ENCODE measurements at places on chromosomes 11 and 22.

DNA sequence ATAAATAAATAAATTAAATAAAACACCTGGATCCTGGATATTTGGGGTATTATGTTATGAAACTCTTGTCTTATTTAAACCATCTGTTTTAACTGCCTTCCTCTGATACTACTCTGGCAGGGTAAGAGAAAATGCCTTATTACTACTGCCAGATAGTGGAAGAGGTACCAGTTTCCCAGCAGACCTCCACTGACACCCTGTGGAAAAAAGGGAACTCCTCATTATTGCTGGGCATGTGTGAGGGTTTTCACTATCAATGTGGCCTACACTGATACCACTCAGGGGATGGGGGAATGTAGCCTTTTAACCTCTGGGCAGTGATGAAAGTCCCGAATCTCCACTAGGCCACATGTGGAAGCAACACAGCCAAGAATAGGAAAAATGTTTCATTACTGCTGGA is 121.0 kb downstream of the LUZP2 start:
- DNase-seq: no peak

- DNase-seq: no peak
These were observed 11.5 kb upstream of the TBC1D22A start for GRCh38 chr22:46750863-46751443.

- DNase-seq: no peak
These were observed 32.5 kb downstream of the AHNAK start for GRCh38 chr11:62514151-62514550.

DNA sequence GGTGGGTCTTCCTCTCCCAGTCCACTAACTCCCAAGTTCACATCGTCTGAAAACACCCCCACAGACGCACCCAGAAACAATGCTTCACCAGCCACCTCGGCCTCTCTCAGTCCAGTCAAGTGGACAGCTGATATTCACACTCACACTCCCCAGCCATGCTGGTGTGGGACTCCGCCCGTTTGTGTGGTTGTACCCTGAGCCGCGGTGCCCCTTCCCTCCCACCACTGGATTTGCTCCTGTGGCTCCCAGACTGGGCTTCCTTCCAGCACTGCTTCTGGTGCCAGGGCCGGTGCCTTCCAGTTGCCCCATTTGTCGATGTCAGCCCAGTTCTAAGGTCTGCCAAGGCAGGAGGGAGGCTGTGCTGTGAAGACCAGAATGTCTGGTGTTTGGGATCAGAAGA is 37.9 kb upstream of the PLET1 start:
- DNase-seq: no peak

GRCh38 chr11:73365352-73366264 is 10.6 kb upstream of the RELT start:
- no peak for DNase-seq

DNA sequence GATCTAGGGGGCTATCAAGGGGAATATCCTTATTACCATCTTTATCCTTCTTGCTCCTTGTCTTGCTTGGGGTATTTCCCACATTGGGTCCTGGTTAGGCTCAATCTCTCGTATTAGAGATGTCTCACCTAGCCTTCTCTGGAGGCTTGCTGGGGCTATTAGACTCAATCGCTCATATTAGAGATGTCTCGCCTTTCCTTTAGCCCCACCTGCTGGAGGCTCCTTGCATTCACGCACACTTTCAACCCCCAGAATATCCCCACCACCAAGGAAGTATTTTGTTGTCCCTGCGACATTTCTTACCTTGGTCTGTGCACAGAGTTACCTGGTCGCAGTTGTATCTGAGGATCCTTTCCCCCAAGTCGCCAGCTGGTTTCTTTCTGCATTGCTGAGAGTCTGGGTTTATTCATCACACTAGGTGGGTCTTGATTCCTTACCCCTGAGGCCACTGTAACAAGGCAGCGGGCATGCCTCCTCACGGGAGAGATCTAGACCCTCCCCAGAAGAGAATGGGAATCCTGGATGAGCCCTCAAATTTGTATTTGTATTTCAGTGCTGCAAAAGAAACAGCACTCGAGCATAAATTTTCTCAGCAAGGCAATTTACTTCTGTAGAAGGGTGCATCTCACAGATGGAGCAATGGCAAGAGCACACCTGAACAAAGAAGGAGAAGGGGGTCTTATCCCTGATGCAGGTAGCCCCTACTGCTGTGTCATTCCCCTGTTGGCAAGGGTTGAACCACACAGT is 15.9 kb upstream of the HYLS1 start:
- no peak for DNase-seq

DNA sequence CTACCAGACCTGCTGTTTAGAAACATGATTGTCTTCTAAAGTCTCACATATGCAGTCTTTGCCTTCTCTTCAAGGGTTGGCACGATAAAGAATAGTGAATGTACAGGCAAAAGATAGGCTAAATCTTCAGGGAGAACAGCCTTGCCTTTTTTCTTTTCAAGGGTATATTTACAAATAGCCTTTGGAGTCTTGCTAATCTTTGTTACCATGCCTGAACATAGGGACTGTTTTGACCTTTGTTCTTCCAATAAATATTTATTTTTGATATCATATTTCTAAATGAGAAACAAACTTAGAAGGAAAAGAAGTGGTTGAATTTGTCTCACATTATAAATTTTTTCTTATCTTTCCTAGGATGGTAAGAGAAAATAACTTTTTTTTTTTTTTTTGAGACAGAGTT is 12.7 kb downstream of the CSTPP1 start:
- DNase-seq: no peak

DNA sequence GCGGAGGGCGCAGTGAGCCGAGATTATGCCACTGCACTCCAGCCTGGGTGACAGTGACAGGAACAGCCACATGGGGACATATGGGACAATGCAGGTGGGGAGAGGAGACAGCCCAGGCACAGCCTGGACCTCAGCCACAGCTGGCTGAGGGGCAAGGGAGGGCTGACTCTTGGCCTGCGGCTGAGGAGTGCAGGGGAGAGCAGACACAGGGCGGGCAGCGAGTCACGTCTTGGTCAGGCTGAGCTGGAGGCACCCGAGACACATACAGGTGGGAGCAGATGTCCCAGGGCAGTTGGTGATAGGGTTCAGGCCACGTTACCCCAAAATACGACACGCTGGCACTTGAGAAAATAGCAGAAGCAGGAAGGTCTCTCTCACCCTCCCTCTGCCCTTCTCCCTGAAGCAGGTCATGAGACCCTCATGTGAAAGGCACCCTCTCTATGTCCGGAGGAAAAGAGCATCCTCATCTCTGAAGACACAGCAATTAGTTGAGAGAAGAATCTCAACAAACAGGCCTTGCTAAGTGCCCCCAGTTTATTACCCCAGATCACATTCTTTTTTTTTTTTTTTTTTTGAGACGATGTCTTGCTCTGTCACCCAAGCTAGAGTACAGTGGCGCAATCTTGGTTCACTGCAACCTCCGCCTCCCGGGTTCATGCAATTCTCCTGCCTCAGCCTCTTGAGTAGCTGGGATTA is 10.5 kb downstream of the KIAA0930 start:
- DNase-seq: no peak

- no peak for DNase-seq
These were observed 191.2 kb downstream of the CWF19L2 start for GRCh38 chr11:107266455-107266854.

DNA sequence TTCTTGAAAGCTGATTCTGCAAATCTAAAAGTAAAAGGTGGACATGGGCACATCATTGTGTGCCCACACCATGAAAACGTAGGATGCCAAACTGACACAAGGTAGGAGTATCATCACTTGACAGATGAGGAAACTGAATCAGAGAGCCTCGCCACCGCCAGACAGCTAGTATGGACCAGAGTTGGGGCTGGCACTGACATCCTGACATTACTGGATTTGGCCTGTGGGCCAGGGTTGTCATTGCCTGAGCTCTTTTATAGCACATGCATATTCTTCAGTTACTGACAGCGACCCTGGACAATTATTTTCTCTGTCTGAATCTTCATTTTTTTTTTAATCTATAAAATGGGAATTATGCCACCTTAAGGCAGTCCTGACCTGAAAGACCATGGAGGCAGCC is 16.5 kb downstream of the USP35 start:
- no peak for DNase-seq

DNA sequence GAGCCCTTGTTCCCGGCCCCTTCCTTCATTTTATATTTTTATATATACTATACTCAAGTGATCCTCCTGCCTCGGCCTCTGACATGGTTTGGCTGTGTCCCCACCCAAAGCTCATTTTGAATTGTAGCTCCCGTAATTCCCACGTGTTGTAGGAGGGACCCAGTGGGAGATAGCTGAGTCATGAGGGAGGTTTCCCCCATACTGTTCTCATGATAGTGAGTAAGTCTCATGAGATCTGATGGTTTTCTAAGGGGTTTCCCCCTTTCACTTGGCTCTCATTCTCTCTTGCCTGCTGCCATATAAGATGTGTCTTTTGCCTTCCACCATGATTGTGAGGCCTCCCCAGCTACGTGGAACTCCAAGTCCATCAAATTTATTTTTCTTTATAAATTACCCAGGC is 7.2 kb upstream of the ZNF280A start:
- no peak for DNase-seq

- DNase-seq: no peak
These were observed 1.6 kb upstream of the ACY3 start for GRCh38 chr11:67651976-67652781.

Measured in left renal pelvis (tissue), 4 donors.